PC-3 (cell line): ENCODE measurements at places on chromosomes 6 and 20. TPM values are rescaled to one million over a fixed set of nuclear protein-coding genes. Genes with fewer than 3 reads are reported as not detected.

GRCh38 chr6:15457121-15457650 lies 205.6 kb downstream of the DTNBP1 start:
- 0 out of 2 replicates have a peak, but pooled peaks cover 1% of the 10 kb centered on the region for H3K36me3 ChIP-seq
- peaks cover 41% of the 10 kb centered on the region for H3K4me1 ChIP-seq
- H3K27ac ChIP-seq = no peak overlapping the region
- DNase-seq = no peak
- no peak overlapping the region for H3K4me3 ChIP-seq

DNA sequence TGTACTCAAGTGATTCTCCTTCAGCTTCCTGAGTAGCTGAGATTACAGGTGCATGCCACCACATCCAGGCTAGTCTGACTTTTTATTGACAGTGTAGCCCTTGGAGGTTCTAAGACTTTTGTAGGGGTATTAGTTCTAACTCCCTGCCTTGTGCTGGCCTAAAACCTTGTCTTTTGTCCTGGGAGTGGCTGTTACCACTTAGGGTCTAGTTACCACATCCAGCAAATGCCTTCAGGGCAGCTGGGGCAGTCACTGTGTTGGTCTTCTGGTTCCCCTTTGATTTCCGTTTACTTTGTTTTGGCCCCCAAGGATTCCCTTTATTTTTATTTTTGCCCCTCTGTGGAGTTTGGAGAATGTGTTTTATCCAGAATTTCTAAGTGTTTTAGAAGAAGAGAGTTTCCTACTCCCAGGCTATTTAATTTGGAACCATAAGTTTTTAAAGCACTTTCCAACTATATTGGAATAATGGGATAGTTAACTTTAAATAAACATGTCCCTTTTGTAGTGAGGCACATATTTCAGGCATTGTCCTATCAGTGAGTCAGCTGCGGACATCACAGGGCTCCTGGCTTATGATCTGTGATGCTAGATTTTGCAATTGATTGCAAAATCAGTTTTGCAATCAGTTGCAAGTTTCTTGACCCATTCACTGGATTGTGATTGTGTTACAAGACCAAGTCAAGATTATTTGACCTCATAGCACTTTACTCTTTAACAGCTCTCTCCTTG lies 25.0 kb downstream of the IL22RA2 start:
- H3K4me1 ChIP-seq = no peaks in the 10 kb centered on the region
- no peaks in the 10 kb centered on the region for H3K27me3 ChIP-seq
- H3K36me3 ChIP-seq = no peaks in the 10 kb centered on the region

GRCh38 chr6:166156942-166157341 lies 10.7 kb downstream of the TBXT start:
- DNase-seq = peak; percentile 29
- H3K27me3 ChIP-seq = peaks cover 13% of the 10 kb centered on the region; the same call in 1 of the 2 replicates
- H3K27ac ChIP-seq = no peak overlapping the region
- no peaks in the 10 kb centered on the region for H3K36me3 ChIP-seq

DNA sequence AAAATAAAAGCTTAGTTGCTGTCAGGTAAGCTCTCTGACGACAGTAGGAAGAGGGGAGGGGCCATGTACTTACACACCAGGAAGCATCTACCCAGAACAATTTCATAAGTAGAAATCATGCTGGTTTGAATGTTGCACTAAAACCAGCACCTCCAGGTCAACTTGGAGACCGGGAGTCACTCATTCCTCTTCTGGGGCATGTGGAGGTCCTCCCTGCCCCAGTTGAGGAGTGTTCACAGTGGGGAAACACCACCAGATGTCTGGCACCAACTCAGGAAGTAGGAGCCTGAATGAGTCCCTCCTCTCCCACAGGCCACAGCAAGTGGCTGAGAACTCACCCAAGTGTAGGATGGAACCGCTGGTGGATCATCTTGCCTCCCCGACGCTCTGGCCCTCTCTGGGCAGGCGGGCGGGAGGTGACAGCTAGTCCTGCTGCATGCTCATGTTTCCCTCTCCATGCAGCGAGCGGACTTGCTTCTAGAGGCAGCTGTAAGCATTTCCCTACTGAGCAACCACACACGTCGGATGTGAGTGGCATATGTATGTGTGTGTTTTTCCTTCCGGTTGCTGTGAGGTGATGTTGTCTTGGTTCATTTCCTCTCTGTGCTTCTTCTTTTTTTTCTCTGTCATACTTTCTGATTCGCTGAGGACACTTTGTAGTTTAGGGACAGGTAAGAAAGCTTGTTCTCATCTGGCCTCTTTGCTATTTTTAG lies 149.5 kb upstream of the NEDD9 start:
- H3K27ac ChIP-seq = no peak overlapping the region
- no peaks in the 10 kb centered on the region for H3K27me3 ChIP-seq
- no peaks in the 10 kb centered on the region for H3K36me3 ChIP-seq
- peaks cover 4% of the 10 kb centered on the region; the same call in 1 of the 2 replicates for H3K4me1 ChIP-seq
- DNase-seq = no peak

Gene CDH4
- total RNA-seq = not detected in 2 replicates

- no peak overlapping the region for H3K27ac ChIP-seq
- H3K4me1 ChIP-seq = peaks cover 29% of the 10 kb centered on the region
- peak overlapping the region; percentile 97 for H3K4me3 ChIP-seq
- H3K36me3 ChIP-seq = peaks cover 11% of the 10 kb centered on the region
- DNase-seq = no peak
- no peaks in the 10 kb centered on the region for H3K27me3 ChIP-seq
These were observed 1.7 kb downstream of the KCTD20 start for GRCh38 chr6:36444470-36444869.

- no peaks in the 10 kb centered on the region for H3K36me3 ChIP-seq
- H3K27me3 ChIP-seq = peaks cover 45% of the 10 kb centered on the region
- H3K4me1 ChIP-seq = no peaks in the 10 kb centered on the region
These were observed 305 bp downstream of the IL17A start for GRCh38 chr6:52186480-52186879.

DNA sequence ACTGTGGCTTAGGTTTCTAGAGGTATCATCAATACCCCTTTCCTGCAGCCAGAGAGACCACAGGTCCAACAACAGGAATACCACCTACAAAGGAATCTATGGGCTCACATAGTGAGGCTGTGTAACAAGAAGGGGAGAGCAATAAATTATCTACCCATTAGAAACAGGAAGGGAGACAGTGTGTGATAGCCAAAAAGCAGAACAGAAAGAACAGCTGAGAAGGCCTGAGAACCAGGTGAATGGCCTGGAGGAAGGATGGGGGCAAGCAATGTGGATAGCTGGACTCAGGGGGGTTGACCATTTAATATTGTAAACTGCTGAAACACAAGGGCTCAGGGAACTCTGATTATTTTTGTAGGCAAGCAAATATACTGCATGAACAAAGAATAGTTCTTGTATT lies 628.2 kb downstream of the COL12A1 start:
- no peak overlapping the region for H3K27ac ChIP-seq
- no peaks in the 10 kb centered on the region for H3K36me3 ChIP-seq
- no peak overlapping the region for H3K4me3 ChIP-seq
- no peaks in the 10 kb centered on the region for H3K4me1 ChIP-seq

DNA sequence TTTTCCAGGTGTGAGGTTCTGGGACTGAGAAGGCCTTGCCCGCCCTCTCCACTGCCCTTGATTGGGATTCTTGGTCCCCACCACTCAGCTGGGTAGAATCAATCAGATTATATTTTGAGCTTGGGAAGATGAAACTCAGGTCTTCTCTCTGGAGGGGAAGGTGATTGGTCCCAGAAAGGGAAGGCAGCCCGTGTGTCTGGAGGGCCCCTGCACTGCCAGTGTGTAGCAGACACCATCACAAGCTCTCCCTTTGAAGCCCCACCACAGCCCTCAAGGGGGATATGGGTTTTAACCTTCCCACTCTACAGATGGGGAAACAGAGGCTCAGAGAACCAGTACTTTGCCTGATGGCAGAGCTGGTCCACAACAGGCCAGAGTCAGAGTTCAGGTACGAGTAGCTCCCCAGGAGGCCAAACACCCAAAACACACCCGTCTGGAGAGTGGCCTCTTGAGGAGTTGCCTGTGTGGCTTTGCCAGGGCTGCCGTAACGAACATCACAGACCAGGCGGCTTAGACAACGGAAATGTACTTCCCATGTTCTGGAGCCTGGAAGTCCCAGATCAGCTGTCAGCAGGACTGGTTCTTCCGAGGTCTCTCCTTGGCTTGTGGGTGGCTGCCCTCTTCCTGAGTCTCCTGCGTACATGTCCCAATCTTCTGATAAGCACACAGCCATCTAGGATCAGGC lies 205.6 kb downstream of the SYNDIG1 start:
- H3K36me3 ChIP-seq = no peaks in the 10 kb centered on the region
- no peak overlapping the region for H3K4me3 ChIP-seq
- no peak overlapping the region for H3K27ac ChIP-seq
- no peaks in the 10 kb centered on the region for H3K27me3 ChIP-seq
- peaks cover 28% of the 10 kb centered on the region for H3K4me1 ChIP-seq
- no peak for DNase-seq

Gene GJA1
- total RNA-seq = 14.0 and 15.2 TPM in 2 replicates

Gene TJAP1
- total RNA-seq = 28.5 and 40.0 TPM in 2 replicates

Gene TRERF1
- total RNA-seq = 13.7 and 13.9 TPM in 2 replicates

Gene MDFI
- total RNA-seq = 96.4 and 113 TPM in 2 replicates

DNA sequence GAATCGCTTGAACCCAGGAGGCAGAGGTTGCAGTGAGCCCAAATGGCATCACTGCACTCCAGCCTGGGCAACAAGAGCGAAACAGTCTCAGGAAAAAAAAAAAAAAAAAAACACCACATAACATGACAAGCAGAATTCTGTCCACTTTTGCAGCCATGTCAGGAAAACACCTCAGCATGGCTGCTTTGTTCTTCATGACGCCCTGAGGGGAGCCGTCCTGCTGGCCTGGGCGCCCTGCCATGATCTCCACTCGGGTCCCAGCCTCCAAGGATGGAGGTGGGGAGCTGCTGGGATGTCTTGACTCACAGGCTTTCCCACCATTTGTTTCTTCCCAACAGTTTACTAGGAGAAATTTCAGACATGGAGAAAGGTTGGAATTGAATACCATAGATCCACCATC lies 42.2 kb downstream of the SNX9 start:
- no peak for DNase-seq
- no peak overlapping the region for H3K4me3 ChIP-seq
- peaks cover 14% of the 10 kb centered on the region for H3K4me1 ChIP-seq
- H3K36me3 ChIP-seq = peaks cover 6% of the 10 kb centered on the region; the same call in 1 of the 2 replicates
- no peak overlapping the region for H3K27ac ChIP-seq

Gene PHACTR2
- 19.4 and 25.1 TPM in 2 replicates for total RNA-seq

- no peaks in the 10 kb centered on the region for H3K27me3 ChIP-seq
- no peak for DNase-seq
- H3K27ac ChIP-seq = no peak overlapping the region
- H3K36me3 ChIP-seq = no peaks in the 10 kb centered on the region
- H3K4me3 ChIP-seq = no peak overlapping the region
These were observed 129.9 kb upstream of the RIPOR2 start for GRCh38 chr6:25065666-25066065.

Gene HAO1
- total RNA-seq = 0.33 TPM in 1 of 2 replicates, not detected in the other

Gene ARG1
- not detected in 2 replicates for total RNA-seq

DNA sequence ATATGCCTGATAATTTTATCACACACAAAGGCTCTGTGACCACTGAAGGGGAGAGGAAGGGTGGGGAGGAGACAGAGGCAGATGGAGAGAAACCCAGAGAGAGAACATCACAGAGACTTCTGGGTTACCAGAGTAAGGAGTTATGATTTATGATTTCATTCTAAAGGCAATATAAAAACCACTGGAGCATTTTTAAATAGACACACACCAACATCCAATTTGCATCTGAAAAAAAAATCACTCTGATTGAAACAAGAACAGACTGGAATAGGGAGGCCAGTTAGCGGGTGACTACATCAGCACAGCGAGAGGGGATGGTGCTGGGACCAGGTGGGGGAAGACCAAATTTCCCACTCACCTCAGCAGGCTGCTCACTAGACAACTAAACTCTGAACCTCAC lies 104.8 kb downstream of the AGPAT4 start:
- H3K4me3 ChIP-seq = no peak overlapping the region
- H3K4me1 ChIP-seq = peaks cover 15% of the 10 kb centered on the region
- no peak for DNase-seq
- no peaks in the 10 kb centered on the region for H3K36me3 ChIP-seq
- H3K27me3 ChIP-seq = no peaks in the 10 kb centered on the region
- peak overlapping the region; percentile 78 for H3K27ac ChIP-seq

GRCh38 chr20:48773837-48774418 lies 53.9 kb downstream of the PREX1 start:
- no peak overlapping the region for H3K27ac ChIP-seq
- no peaks in the 10 kb centered on the region for H3K36me3 ChIP-seq
- no peak for DNase-seq
- H3K4me3 ChIP-seq = no peak overlapping the region

DNA sequence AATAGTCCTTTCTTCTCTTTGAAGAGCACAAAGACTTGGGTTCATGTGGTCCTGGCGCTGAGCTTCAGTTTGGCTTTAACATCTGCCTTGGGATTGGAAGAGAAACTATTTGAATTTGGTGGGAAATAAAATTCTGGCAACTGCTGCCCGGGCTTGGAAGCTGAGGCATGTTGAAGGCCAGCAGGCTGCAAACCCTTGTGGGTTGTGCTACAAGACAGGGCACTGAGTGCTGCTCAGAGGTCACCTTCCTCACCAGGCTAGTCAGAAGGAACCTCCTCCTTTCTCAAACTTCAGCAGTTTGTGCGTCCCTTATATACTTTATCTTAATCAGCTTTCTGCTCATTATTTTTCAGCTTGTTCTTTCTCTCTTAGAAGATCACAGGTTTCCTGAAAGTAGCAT lies 238.4 kb upstream of the TBX18 start:
- H3K36me3 ChIP-seq = no peaks in the 10 kb centered on the region
- no peak overlapping the region for H3K27ac ChIP-seq
- DNase-seq = no peak
- H3K4me3 ChIP-seq = no peak overlapping the region
- peaks cover 7% of the 10 kb centered on the region; the same call in 1 of the 2 replicates for H3K27me3 ChIP-seq

Gene RSPH9
- total RNA-seq = not detected in 2 replicates

Gene SAMD10
- 7.4 and 13.4 TPM in 2 replicates for total RNA-seq

- H3K4me3 ChIP-seq = no peak overlapping the region
- no peak overlapping the region for H3K27ac ChIP-seq
- H3K36me3 ChIP-seq = no peaks in the 10 kb centered on the region
These were observed 177.6 kb downstream of the PLCB1 start for GRCh38 chr20:8309634-8310033.

Gene TLDC2
- total RNA-seq = not detected in 2 replicates

DNA sequence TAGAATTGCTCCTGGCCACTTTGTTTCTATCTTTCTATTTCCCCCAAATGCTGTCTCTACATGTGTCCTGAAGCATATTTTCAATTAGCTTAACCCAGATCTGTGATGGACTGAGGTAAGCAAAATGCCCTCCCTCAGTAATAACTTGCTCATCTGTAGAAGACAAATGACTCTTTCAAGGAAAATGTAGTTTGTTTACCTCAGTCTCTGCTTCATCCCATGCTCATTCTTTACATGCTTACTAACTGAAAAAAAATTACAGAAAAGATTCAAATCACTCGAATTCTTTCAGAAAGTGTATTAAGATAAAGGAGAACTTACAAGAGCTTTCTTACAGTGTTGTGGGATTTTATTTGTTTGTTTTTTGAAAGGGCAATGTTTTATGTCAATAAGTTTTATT lies 531.1 kb downstream of the LMBRD1 start:
- no peak for DNase-seq
- no peak overlapping the region for H3K4me3 ChIP-seq
- no peaks in the 10 kb centered on the region for H3K27me3 ChIP-seq
- no peak overlapping the region for H3K27ac ChIP-seq

GRCh38 chr6:112909781-112910180 lies 562.7 kb downstream of the RFPL4B start:
- H3K4me1 ChIP-seq = no peaks in the 10 kb centered on the region
- no peak overlapping the region for H3K4me3 ChIP-seq
- DNase-seq = peak; percentile 16
- no peak overlapping the region for H3K27ac ChIP-seq
- no peaks in the 10 kb centered on the region for H3K27me3 ChIP-seq
